ENCODE measurements at places on chromosomes 11 and 22.

DNA sequence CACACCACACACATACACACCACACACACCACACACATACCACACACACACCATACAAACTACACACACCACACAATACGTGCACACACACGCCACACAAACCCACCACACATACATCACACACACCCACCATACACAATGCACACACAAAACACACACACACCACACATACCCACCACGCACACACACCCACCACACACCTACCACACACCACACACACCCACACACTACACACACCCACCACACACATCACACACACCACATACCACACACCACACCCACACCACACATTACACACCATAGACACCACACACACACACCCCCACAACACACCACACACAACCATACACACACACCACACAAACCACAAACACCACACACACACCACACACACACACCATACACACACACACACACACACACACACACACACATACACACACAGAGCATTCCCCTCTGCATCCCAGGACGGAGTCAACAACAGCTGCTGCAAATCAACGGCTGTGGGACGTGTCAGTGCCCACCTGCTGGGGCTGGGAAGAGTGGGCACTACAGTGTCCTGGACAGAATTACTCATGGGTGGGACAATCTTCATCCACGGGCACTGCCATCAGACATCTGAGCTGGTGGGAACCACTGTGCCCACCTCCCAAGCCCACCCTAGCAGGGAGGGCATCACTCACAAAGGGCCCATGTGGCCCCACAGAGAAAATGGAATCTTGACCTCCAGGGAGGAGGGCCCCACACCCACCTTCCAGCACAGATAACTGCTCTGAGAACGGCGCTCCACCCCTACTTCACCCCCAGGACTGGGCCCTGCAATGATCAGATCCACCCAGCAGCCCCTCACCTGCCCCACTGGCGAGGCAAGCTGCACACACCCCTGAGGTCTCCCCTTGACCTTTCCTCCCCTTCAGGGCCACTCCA lies 8.4 kb downstream of the TP53I11 start:
- no peak for DNase-seq

DNA sequence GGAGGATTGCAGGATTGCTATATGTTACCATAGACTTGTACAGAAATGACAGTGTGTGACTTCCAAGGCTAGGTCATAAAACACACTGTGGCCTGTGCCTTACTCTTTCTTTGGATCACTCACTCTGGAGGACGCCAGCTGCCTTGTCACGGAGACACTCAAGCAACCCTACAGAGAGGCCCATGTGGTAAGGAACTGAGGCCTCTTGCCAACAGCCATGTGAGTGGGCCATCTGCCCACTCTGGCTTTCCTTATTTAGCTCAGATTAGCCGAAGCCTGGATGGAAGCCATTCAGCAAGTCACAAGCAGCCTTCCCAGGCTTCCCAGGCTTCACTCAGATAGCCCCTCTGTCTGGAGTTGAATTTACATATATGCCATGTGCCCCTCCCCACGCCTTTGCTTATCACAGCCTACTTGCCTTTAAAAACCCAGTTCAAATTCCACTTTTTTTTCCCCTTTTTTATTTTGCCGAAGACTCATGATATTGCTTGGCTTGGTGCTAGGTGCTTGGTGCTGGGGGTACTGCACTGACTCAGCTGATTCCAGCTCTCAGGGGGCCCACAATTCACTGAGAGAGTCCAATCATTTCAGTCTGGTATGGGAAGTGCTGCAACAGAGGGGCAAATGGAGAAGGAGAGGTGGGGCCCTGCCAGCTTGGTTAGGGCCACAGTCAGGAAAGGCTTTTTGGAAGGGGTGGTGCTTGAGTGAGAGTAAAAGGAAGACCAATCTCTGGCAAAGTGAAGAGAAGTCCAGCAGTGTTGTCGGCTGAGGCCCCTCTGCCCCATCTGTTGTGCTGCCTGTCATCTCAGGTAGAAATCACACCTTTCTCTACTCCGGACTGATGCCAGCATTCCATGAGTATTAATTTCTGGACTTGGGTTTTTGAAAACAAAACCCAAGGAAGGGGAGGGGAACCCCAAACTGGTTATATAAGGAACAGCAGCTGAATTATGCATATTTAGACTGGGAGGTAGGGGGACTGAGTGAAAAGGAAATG lies 14.5 kb upstream of the P4HA3 start:
- DNase-seq = no peak

DNA sequence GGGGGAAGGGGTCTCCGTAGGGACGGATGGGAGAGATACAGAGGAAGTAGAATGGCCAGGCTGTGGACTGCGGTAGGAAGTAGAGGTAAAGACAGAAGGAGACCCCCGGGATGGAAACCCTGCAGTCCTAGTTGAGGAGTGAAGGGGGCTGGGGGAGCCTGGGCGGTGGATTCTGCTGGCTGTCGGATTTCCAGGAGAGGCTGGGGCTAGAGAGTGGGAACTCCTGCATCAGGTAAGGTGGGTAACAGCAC lies 727 bp upstream of the SCARF2 start:
- peak; percentile 22 for DNase-seq

GRCh38 chr11:13216711-13217075 lies 60.9 kb upstream of the BMAL1 start:
- DNase-seq = no peak

- no peak for DNase-seq
Measured at GRCh38 chr22:27906241-27906640, 12.8 kb downstream of the PITPNB start.

GRCh38 chr11:113773092-113773415 lies 438 bp downstream of the ZW10 start:
- no peak for DNase-seq

Data from 8988T (cell line).